ENCODE measurements at places on chromosomes 12 and 14.
A peak's percentile ranks its signal among the peaks of the same experiment; 100 is the strongest.

GRCh38 chr12:4152145-4152795 lies 121.3 kb upstream of the CCND2 start:
- DNase-seq: no peak

GRCh38 chr14:60179431-60179869 lies 14.3 kb upstream of the DHRS7 start:
- DNase-seq: no peak

GRCh38 chr12:6632026-6632983 lies 3.5 kb downstream of the LPAR5 start:
- DNase-seq: peak; percentile 78

DNA sequence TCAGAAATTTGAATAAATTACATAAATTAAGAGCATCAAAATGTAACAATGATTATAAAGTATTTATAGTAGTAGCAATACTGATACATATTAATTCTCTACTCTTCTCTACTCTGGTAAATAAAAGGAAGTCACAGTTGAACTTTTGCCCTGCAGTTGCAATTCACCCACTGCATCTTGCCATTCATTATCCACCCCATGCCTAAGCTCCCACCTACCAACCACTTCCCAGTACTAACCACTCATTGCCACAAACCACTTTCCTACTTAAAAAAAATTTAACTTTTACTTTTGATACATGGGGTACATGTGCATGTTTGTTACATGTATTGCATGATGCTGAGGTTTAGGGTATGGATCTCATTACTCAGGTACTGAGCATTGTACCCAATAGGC lies 174.0 kb downstream of the RASSF9 start:
- no peak for DNase-seq

DNA sequence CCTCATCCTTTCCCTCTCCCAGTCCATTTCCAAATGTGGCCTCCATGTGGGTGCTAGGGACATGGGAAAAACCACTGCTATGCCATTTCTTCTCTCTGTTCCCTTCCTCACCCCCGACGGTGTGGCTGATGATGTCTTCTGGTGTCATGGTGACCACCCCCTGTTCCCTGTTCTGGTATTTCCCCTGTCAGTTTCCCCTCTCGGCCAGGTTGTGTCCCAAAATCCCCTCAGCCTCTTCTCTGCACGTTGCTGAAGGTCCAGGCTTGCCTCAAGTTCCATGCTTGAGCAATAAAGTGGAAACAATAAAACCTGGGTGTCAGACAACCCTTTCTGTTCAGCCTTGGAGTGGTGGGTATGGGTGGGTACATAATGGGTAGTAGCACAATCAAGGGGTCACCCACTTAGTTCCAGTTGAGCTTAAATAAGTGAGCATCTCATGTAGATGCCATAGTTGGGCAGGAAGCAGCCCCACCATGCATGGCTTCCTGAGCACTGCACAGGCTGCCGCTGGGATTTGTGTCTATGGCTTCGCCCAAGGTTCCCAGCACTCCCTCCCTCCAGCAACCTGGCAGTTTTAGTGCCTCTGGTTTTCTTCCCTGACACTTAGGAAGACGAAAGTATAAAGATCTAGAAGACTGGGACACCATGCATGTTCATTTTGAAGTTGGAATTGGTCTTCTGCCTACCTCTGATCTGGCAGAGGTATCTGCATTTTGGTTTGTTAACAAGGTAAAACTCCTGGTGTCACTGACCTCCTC lies 8.7 kb upstream of the ITFG2 start:
- DNase-seq: no peak

DNA sequence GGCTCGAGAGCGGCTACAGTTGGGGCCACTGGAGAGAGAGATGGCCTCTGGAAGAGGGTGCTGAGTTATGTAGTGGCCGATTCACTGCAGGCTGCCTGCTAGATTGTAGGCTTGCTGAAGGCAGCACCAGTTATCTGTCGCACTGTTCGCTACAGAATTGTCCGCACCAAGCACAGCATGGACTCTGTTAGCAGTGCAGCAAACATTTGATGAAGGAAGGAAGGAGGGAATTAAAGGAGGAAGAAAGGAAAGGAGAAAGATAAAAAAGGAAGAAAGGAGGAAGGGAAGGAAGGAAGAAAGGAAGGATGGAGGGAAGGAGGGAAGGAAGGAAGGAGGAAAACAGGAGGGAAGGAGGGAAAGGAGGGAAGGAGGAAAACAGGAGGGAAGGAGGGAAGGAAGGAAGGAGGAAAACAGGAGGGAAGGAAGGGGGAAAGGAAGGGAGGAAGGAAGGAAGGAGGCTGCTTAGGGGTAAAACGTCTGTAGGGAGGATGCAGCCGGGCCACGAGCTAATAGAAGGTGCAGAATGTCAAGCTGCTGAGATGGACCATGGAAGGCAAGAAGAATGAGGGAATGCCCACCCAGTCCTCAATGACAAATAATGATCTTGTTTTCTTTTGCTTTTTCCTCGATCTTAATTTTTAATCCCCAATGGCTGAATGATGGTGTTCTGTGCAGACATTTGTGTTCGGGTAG lies 27.3 kb upstream of the ADIPOR2 start:
- no peak for DNase-seq

GRCh38 chr12:55922126-55922525 lies 5.6 kb downstream of the PYM1 start:
- DNase-seq: no peak

DNA sequence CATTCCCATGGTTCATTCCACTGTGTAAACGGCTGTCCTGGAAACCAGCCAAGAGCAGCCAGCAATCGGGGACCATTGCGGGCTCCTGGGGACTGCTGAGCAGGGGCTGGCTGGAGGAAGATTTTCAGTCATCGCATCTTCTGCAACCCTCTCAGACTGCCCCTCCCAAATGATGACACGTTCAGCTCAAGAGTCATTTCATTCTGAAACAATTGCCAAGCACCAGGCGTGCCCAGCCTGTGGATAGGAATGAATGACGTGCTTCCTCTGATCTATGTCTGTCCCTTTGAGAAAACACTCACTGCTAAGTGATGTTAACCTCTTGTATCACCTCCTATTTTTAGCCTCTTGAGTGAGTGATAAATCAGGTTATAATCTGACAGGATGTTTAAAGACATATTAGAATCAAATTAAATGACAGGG lies 62.0 kb downstream of the NDUFA12 start:
- peak; percentile 79 for DNase-seq

- DNase-seq: no peak
Measured at GRCh38 chr12:122097584-122097926, 19.0 kb downstream of the MLXIP start.

GRCh38 chr14:60777856-60778578 lies 43.5 kb downstream of the MNAT1 start:
- no peak for DNase-seq

DNA sequence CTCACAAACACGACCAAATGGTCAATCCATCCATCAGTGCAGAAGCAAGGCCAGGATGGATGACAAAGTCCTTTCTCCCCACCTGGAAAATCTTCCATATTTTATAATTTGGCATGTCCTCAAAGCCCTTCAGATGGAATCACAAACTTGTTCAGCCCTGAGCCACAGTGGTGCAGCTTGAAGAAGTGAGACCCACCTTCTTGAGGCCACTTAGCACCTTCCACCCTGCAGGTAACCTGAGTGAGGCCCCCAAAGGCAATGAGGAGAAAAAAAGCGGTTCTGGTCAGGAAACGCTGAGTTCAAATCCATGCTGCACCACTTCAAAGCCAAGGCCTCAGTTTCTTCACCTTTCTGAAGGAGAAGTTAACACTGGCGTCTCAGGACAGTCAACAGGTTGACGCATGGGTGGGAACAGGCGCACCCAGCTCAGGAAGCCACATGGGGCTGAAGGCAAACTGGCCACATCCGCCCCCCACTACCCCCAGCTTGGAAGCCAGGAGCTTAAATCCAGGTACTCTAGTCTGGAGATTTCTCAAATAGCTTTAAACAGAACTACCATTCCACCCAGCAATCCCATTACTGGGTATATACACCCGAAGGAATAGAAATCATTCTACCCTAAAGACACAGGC lies 320.4 kb downstream of the BCL11B start:
- no peak for DNase-seq

GRCh38 chr12:116534311-116535121 lies 24.7 kb upstream of the MAP1LC3B2 start:
- no peak for DNase-seq

DNA sequence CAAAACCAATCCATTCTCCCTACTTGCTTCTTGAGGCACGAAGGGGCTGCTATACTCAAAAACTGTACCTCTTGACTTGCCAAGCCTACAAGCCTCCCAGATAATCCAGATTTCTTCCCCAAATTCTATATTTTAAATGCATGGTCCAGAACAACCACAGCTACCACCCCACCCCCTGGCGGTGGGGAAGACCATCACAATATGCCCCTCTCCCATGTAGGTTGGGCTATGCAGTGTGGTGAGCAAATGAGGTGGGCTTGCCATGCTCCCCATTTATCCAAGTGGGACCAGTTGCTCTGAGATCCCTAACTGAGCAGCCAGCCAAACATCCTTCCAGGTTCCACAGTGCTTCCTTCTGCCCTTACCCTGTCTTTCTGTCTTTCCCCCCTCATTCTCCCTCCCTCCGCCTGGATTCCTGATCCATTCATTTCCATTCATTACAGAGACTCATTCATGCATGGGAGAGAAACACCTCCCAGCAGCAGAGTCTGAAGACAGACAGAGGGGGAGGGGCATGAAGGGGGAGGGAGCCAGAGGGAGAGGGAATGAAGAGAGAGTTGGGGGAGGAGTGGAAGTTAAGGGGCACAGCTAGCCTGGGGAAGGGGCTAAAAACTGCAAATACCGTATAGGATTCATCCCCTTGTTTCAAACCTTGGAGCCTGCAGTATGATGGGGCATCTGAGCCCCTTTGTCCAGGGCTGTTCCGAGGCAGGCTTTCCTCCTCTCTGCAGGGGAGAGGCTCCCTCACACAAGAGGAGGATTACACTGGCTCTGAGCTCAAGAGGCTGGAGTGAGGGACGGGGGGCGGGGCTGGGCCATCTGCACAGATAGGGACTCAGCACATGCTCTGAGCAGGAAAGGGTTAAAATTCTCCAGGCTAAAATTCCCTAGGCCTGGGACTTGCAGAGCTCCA lies 4.4 kb downstream of the ZNF219 start:
- no peak for DNase-seq

- no peak for DNase-seq
Measured at GRCh38 chr14:98593361-98593761, 678.6 kb downstream of the BCL11B start.

- DNase-seq: no peak
Measured at GRCh38 chr14:30193845-30194501, 266.3 kb upstream of the PRKD1 start.

GRCh38 chr12:52007982-52008510 lies 1.3 kb downstream of the TAMALIN start:
- DNase-seq: no peak

DNA sequence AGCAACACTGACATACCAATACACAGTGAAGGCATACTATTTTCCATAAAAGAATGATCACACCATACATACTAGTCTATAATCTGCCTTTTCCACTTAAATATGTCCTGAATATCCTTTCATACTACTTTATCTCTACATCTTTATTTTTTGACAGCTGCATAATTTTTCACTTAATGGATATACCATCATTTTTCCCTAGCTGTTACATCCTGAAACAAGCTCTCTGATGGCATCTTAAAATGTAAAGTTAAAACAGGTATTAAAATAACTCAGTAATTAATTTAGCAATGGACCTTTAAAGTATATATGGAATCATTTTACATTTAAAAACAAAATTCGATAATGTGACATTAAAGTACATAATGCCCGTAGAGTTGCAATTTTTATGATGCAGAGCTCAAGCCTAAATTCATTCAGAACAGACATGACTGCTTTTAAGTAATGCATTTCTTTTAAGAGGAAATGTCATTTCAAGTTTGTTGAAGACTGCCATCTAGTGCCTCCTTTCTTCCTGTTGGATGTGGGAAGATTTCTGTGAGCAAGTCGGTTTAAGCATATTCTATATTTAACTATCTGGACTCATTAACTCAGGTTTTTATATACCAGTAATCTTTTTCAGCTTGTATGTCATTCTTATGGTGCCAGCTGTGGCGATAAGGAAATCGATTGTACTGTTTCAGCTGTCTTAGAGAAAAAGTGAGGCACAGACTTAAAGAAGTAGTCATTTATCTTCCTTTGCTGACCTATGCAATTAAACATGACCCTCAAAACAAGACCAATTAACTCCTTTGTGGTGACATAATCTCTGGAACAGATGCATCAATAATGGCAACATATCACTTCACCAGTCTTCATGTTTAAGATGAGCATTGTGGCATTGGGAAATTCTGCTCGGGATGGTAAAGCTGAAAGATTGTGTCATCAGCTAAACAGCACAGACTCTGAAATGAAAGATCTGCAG lies 20.3 kb downstream of the PRICKLE1 start:
- no peak for DNase-seq

- peak; percentile 13 for DNase-seq
Measured at GRCh38 chr14:53955671-53956426, 776 bp downstream of the BMP4 start.

- no peak for DNase-seq
Measured at GRCh38 chr12:28961948-28962384, 187.1 kb upstream of the FAR2 start.

- DNase-seq: no peak
Measured at GRCh38 chr12:45336331-45336730, 120.4 kb downstream of the ANO6 start.

GRCh38 chr12:47935184-47935583 lies 28.2 kb upstream of the TMEM106C start:
- no peak for DNase-seq

GRCh38 chr12:101783150-101783549 lies 43.9 kb upstream of the SYCP3 start:
- no peak for DNase-seq

DNA sequence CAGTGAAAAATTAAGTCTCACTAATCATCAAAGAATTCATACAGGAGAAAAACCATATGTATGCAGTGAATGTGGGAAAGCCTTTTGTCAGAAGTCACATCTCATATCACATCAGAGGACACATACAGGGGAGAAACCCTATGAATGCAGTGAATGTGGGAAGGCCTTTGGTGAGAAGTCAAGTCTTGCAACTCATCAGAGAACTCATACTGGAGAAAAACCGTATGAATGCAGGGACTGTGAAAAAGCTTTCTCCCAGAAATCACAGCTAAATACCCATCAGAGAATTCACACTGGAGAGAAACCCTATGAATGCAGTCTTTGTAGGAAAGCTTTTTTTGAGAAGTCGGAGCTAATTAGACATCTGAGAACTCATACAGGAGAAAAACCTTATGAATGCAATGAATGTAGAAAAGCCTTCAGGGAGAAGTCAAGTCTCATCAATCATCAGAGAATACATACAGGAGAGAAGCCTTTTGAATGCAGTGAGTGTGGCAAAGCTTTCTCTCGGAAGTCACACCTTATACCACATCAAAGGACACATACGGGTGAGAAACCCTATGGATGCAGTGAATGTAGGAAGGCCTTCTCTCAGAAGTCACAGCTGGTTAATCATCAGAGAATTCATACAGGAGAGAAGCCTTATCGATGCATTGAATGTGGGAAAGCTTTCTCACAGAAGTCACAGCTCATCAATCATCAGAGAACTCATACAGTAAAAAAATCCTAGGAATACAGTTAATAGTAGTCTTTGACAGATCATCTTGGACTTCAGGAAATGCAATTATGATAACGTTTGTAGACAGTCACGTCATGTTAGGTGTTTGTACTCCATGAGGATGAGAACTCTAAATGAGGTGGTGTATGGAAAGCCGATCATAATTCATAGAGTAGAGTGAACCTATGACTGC lies 21.1 kb downstream of the ZNF84 start:
- no peak for DNase-seq

- no peak for DNase-seq
Measured at GRCh38 chr12:81530352-81530751, 228.8 kb downstream of the PPFIA2 start.

GRCh38 chr12:41836416-41836815 lies 308.3 kb downstream of the GXYLT1 start:
- DNase-seq: no peak

GRCh38 chr12:120241561-120242274 lies 23.8 kb downstream of the PXN start:
- no peak for DNase-seq
